ENCODE measurements at places on chromosomes 4 and X. TPM values are rescaled to one million over a fixed set of nuclear protein-coding genes. Genes with fewer than 3 reads are reported as not detected.

DNA sequence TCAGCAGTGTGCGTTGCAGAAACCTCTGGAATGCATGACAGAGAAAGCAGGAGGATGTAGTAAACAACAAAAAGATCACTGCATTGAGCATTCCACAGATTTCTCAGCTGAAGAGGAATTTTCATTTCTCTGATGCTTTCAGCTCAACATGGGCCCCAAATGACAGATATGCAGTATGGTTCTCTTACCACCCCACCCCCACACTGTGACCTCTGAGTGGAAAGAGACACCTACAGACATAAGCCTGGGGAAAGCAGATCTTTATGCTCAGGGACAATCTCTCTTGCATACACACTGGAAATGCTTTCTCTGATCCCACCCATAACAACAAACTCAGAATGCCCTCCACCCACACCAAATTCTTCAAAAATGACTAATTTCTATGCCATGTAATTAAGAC is 983.7 kb upstream of the LCORL start:
- no peak for DNase-seq

DNA sequence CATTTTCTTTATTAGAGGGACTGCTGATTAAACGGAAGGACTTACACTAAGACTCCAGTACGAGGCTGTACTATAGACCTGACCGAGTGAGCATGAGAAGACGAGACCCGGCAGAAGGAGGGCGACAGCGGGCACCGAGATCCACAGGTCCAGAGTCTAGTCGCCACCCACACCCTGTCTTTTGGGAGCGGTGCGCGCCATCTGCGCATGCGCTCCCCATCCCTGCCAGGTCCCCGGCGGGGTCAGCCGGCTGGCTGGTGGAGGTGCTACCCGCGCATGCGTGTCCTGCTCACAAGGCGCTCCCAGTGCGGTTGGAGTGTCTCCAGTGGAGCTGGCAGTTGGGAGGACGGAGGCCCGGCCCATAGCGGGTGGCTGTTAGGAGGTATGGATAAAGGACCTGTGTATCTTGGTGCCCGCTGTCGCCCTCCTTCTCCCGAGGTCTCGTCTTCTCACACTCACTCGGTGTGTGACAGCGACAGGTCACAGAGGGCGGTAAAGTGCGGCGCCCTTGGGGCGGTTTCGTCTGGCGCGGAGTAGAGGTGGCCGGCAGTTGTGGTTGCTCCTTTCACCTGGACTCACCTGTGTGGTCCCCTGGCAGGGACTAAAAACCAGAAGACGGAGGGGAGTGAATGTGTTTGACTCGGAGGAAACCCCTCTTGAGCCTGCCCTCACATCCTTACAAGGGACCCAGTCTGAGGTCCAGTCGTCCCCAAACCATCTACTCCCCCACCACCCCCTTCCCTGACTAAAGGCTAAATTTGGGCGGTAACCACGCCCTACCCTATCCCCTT is 7.6 kb upstream of the HSD17B10 start:
- DNase-seq: no peak

- no peak for DNase-seq
Measured at GRCh38 chr4:17811078-17811603, 362 bp downstream of the NCAPG start.

BEX2 gene
- 0.77 TPM for total RNA-seq
